NCI-H1930 (cell line): ENCODE measurements at places on chromosomes 5 and 9.

DNA sequence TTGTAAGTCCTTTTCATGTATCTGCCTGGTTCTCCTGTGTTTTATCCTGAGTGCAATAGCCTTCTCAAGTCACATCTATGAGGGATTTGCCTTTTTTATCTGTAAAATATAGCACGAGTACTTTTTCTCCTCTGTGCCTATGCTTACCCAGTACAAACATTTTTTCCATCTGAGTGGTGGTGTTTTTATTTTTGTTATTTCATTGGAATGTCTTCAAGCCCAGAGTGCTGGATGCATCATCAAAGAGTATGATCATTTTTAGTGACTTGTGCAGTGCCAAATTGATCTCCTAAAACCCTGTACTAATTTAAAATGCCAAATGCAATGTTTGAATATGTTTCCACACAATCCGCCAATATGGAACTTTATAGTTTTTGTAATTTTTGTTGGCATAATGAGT lies 86.1 kb downstream of the TLE4 start:
- DNase-seq = no peak

GRCh38 chr5:102921341-102922044 lies 166.4 kb downstream of the PAM start:
- no peak for DNase-seq

DNA sequence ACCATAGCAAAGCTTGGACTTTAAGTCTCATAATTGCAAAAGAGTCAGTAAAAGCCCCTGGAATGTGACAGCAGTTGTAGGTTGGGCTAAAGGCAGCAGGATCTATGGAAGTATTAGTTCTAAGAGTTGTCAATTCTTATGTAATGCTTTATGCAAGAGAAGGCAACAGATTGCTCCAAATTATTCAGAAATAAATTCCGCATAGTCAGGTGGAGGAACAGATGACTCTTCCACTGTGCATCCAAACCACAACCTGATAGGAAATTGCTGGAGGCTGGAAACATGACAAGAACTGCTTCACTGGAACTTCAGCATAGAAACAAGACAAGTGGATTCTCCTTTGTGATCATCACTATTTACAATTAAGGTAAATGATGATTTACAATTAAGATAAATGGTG lies 101.0 kb downstream of the STARD4 start:
- no peak for DNase-seq

DNA sequence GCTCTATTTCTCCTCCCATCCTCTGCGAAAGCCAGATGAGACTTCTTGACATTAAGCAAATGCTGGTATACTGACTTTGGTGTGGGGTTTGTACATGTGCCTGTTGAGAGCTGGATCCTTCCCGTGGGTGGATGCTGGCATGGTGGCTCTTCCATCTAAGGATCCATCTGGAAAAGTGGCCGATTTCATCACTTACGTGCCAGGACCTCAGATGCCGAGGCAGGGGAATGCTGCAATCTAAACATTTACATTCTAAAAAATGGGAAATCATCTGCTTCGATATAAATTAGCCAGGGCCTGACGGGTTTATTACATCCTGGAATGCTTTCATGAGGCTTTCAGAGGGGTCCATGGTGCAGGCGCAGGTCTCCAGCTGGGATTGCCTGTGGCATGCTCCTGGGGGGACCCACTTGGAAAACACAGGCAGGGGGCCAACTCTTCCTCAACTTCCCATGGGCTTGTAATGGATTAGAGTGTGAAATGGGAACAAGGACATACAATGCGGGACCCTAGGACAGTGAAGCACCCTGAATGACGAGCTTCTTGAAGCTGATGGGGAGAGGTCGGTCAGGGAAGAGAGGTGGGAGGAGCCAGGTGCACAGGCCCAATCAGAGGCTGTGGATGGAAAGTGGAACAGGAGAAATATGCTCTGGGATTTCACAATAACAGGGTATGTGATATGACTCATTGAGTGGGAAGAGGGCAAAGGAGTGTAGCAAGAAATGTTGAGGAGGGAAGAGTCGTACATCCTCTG lies 105.5 kb upstream of the PITX1 start:
- no peak for DNase-seq

GRCh38 chr5:37734114-37734513 lies 105.7 kb downstream of the GDNF start:
- no peak for DNase-seq

DNA sequence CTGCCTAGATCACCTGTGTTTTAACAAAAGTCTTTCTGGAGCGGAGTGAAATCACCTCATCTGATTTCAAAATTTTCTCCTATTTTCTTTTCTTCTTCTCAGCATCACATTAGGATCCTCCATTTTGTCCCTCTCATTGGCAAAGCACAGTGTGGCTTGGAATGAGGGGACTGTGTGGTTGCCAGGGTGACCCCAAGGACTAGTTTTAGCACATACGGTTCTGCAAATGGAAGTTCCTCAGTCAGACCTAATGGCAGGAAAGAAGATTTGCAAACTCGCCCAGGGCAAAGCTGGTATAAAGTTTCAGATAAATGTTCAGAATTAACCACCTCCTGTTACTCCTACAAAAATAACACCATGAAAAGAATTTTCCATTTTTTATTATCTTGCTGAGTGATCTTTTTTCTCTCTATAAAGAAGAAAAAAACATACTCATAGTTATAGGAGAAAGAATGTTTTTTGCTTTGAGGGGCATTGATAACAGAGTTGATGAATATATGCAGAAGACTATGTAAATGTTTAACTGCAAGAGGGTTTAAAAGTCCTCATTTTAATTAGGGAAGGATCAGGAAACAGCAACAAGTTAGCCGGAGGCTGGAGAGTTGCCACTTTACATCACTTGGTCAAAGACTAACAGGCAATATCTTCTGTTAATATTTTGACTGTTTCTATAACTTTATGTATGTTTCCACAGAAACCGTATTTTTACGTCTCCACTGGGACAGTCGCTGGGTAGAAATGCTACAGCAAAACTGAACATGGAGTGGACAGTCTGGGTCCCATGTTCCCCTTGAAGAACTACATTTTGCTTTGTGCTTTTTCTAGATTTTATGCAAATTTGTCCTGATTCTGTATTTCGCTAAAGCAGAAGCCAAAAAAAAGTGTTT lies 257.8 kb downstream of the NR2F1-AS1 start:
- DNase-seq = no peak

GRCh38 chr9:114677418-114677817 lies 4.6 kb downstream of the TEX48 start:
- DNase-seq = no peak

GRCh38 chr9:18673179-18673578 lies 199.2 kb downstream of the ADAMTSL1 start:
- DNase-seq = no peak

DNA sequence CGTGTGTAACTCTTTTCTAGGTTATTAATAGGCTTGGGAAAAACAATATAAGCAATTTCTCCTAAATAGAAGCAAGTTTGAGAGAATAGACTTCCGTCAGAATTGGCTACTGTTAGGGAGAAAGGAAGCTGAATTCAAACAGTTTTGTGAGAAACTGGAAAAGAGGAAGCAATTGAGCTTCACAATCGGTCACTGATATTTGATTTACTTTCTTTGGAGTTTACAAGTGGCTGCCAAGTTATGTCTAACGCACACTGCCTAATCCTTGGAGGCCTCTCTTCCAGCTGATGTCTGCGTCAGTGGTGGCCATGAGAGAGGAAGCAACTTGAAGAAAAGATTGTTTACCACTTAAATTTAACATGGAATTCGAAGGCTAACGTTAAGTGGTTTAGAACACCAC lies 319.5 kb downstream of the ADGRV1 start:
- DNase-seq = no peak

DNA sequence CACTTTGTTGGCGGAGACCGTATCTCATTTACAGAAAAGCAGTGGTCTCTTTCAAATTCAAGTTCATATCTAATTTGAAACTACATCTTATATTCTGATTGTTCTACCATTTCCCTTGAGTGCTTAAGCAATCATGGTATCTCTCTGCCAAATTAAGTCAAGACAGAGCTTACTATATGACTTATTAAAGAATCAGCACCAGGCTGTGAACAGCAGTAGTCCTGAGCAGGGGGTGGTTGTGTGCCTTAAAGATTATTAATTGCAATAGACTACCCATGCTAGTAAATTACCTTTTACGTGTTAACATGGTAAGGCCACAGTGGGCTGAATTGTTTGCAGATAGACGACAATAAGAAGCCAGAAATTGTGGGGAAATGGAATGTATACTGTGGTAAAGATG lies 21.5 kb downstream of the SNCAIP start:
- no peak for DNase-seq

- DNase-seq = no peak
Measured at GRCh38 chr5:40410964-40411635, 268.6 kb upstream of the PTGER4 start.

DNA sequence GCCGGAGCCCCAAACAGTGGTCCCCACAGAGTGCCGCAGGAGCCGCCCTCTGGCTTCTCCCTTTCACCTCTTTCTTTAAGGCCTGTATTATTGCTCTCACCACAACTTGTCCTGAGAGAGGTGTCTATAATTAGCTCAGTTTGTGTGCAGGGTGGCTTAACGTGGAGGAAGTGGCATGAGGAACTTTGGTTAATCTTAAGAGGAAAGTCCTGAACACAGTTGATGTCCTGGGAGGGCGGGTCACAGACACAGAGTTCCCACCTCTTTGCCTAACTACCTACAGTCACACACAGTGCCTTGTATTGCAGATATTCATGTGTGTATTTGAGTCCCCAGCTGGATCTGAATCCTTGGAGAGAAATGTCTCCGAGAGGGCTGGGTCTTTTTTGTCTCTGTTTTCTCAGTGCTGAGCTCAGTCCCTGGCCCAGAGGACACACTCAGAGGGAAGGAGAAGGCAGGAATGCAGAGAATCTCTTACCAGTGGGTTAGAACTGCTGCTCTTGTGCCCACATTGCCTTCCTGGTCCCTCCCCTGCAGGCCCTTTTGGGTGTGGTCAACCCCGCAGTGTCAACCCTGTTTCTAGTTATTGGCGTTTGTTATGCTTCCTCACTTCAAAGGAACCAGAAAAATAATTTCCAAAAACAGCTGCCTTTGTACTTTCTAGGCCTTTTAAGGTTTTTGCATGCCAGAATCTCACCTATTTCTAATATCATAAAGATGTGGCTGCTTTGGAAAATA lies 392.5 kb downstream of the KDM4C start:
- no peak for DNase-seq

DNA sequence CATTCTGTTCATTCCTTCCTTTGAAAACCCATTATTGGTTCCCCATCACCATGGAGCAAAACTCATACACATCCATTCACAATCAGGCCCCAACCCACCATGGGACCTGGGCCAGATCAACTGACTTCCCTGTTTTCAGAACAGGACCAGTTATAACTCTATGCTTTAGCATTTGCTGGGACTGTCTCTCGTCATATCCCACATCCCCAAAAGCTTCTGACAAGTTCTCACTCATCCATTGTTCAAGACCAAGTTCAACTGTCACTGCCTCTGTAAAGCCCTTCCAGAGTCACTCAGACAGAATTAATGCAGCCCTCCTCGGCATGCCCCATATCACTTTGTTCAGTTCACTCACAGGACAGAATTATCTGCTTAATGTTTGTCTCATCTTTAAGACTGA lies 4.0 kb downstream of the FAM169A start:
- DNase-seq = no peak

GRCh38 chr9:79945016-79945415 lies 373.3 kb downstream of the TLE4 start:
- no peak for DNase-seq

- DNase-seq = no peak
Measured at GRCh38 chr9:121230256-121230655, 28.6 kb upstream of the RAB14 start.

- no peak for DNase-seq
Measured at GRCh38 chr9:4327504-4328191, 27.8 kb upstream of the GLIS3 start.

DNA sequence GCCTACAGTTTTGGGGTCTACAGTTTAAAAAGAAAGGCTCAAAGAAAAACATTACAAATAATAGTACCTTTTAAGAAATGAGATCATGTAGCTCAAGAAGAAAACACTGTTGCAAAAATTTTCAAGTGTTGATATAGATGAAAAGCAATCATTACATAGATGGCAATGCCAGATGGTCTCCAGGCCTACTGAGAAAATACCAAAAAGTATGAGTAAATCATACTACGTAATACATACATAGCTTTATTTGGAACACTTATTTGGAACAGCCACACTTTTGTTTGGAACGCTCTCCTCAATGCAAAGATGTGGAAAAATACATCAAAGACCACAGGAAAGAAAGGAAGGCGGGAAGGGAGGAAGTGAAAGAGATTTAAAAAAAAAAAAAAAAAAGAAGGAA lies 44.1 kb downstream of the MARCHF11 start:
- no peak for DNase-seq

DNA sequence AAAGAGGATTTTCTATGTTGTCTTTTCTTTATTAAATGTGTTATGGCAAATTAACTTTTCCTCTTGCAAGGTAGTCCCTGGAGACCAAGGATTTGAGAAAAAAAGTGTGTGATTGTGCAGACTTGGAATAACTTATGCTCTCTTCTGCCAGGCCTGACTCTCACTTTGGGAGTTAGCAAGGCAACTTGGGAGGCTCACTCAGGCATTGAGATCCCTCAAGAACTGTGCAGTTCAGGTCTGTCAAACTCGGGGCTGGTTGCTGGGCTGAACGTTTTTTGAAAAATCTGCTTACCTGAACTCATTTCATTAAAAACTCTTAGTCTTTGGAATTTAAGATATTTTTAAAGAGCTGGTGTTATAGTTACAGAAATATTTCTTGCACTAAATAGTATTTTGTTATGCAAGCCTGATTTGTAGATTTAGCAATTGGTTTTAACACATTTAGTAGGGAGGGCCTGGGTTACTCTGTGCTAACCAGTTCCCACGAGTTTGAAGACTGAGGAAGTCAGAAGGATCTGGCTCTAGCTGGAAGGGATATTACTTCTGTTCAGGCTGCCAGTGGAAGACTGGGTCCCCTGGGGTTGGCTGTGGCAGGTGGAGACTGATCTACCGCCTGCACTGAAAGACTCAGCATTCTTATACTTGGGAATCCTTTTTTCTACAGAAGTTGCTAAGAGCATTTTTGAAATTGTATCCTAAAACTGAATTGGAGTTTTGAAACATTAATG lies 150.4 kb upstream of the PCSK5 start:
- no peak for DNase-seq

DNA sequence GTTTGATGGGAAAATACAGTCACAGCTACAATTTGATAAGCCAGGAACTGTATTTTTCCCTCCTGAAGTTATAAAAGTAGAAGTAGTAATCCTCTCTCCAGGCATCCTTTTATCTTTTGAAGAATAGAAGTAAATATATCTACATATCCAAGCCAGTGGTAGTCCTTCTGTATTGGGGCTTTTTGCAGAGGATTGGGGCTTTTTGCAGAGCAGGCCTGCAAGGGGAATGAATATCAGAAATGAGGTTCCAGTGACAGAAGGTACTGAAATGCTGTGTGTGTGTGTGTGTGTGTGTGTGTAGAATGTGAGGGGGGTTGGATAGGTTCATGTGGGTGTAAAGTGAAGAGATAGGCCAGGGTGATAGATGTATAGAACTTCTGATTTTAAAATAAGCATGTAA lies 127.4 kb downstream of the COMMD10 start:
- no peak for DNase-seq
